ENCODE measurements at places on chromosomes 12 and 14.

DNA sequence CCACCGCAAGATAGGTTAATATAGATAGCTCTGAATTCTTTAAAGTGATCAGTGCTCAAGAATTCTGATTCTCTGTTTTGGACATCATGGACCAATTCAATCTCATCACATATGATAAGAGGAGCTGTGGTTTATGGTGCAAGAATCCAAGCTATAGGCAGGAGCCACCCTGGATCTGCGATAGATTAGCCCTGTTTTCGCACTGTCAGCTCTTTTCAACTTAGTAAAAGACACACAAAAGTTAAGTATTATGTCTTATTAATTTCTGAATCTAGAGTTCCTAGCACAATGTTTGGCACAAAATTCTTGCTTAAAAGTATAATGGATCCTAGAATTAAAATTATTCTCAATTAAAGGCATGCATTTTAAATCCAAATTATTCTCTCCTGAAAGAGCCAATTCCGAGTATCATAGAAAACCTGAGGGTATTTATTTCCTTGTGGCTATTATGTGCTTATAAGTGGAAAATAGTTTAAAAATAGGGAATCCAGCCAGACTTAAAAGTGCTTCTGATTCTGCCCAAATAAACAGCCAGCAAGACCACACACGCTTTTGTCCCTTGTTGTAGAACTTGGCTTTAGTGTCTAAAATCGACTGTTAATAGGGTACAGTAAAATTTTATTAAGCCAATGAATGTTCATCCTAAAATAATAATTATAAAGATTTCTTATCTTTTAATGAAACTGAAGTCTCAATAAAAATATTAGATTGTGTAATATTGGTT, 184.9 kb upstream of the FLRT2 start:
- DNase-seq: no peak

DNA sequence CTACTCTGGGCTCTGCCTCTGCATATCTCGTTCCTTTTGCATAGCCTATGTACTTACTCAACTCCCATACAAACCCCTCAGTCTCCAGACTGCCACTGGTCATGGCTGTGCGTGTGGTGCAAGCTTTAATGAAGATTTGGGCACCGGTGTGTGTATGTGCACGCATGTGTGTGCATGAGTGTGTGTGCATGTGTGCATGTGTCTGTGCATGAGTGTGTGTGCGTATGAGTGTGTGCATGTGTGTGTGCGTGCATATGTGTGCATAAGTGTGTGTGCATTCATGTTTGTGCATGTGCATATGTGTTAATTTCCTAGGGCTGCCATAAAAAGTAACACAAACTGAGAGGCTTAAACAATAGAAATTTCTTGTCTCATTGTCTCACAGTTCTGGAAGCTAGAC, 17.1 kb upstream of the TBPL2 start:
- no peak for DNase-seq

DNA sequence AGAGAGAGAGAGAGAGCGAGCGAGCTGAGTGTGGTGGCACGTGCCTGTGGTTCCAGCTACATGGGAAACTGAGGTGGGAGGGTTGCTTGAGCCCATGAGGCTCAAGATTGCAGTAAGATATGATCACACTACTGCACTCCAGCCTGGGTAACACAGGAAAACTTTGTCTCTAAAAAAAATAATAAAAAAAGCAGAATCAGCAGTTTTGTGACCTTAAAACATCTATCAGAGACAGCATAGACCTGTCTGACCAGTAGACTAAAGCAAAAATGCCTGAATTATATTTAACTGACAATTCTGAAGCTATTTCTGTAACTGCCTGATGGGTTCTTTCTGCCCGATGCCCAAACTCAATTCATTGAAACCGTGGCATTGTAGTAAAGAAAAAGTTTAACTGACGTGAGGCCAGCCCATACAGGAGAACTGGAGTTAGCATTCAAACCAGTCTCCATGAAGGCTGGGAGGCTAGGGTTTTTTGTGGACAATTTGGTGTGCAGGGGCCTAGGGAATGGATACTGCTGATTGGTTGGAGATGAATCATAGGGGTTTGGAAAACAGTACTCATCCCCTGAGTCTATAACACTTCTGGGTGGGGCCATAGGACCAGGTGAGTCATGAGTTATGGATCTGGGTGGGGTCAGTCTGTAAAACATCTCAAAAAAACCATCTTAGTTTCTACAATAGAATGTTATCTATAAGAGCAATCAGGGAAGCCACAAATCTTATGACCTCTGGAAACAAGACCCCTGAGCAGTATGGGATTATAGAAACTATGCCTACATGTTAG, 8.0 kb upstream of the RASSF8 start:
- no peak for DNase-seq

DNA sequence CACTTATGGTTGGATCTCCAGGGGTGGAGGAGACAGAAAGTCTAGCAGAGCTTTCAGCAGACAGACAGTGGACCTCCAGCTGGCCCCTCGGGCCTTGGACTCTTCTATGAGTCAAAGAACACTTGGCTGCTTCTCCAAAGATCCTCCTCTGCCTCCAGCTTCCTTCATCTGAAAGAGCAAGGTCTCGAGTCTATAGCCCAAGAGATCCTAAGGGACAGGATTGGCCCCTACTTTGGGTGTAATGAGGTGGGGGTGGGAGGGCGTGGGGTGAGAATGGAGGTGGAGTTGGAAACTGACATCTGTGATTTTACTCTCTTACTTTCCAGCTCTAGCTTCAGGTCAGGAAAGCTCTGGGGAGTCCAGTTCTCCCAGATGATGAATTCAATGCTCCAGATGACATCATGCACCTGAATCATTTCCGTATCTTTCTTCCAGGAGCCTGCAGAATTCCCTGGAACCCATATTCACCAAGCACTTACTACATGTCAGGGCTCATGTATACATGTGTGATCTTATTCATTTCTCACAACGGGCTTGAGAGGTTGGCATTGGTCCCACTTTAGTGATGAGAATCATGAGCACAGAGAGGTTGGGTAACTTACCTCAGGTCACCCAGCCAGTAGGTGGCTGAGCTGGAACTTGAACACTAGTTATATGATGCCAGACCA, 10.2 kb upstream of the PGF start:
- DNase-seq: no peak

DNA sequence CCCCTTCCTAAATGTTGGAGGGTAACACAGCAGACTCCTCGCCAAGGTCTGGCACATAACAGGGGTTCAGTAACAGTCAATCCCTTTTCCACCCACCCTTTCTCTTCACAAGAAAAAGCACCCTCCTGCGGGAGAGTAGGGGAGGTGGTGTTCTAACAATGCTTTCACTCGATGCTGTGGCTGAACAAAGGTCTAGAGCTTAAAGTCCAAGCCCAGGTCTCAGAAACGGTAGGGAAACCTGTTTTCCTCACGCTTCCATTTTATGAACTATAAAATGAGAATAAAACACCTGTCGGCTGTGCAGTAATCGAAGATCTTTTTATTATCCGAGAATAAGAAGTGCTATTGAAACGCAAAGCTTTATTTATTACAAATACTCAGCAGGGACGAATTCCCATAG, 20.9 kb upstream of the CACNA2D4 start:
- DNase-seq: no peak

DNA sequence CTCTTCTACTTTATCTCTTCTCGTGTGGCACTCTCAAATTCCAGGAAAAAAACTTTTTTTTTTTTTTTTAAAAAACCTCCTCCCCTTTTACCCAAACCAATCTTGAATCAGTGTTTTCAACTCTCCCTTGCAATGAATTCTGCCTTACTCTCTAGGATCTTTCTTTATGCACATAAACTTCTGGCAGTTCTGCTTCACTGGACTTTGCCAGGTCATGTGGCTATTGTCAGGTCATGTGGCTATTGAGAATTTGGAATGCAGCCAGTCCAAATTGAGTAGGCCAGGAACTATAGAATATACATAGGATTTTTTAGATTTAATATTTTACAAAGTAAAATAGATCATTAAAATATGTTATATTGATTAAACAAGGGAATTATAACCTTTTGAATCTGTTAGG, 218.2 kb downstream of the TMTC3 start:
- DNase-seq: no peak

DNA sequence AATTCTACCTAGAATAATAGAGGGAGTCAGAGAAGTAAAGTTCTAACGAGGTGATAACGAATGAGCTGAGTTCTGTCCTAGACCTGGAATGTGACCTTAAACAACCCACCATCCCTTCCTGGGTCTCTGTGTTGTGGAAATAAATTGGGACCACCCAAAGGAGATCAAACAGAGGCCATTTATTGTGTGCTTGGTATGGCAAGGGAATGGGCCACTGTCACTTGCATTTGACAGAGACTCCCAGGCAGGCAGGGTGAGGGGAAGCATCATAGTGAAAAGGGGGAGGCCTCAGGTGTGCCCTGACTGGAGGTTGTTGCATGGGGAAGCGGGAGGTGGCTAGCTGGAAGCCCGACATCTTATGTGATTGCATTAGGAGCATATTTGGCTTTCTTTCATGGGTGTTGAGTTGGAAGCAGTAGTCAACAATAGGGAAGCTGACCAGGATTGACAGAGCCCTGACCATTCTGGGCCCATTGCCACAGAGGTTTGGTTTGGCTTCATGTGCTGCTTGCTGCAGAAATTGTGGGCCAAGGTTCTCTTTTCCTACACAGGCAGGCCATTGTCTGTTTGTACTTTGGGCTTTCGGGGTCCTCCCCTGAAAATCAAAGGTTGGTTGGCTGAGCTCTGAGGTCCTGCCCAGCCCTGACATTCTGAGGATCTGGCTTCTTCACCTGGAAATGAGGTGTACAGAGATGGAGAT, 17.6 kb upstream of the FAM181A start:
- no peak for DNase-seq

GRCh38 chr12:132560364-132560613, 50.1 kb downstream of the LRCOL1 start:
- DNase-seq: no peak

GRCh38 chr14:85243321-85243720, 286.6 kb upstream of the FLRT2 start:
- no peak for DNase-seq

GRCh38 chr14:56811593-56812363, 1.5 kb upstream of the OTX2 start:
- no peak for DNase-seq

DNA sequence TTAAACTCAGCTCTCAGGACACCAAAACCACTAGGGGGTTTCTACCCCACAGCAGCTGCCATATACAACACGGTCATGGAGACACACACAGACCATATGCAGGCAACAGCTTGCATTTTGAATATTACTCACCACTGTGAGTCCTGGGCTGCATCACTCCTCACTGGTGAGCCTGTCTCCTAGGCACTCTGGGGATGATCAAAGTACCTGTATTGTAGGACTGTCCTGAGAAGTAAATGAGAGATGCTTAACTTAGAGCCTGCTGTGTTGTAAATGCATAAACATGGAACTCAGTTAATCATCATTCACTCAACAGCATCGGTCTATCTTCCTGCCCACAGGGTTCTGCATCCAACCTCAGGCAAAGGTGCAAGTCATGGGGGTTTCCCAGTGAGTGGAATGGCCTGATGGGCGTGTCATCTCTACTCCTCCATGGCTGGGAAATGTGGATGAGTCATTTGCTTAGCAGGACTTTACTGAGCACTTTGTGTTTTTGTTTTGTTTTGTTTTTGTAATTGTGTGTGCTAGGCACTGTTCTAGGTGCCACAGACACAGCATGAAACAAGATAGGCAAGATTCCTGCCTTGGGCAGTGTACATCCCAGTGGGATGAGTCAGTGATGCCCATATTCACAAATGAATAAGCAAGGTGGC, 1141.2 kb upstream of the TMEM132C start:
- DNase-seq: peak; percentile 85

DNA sequence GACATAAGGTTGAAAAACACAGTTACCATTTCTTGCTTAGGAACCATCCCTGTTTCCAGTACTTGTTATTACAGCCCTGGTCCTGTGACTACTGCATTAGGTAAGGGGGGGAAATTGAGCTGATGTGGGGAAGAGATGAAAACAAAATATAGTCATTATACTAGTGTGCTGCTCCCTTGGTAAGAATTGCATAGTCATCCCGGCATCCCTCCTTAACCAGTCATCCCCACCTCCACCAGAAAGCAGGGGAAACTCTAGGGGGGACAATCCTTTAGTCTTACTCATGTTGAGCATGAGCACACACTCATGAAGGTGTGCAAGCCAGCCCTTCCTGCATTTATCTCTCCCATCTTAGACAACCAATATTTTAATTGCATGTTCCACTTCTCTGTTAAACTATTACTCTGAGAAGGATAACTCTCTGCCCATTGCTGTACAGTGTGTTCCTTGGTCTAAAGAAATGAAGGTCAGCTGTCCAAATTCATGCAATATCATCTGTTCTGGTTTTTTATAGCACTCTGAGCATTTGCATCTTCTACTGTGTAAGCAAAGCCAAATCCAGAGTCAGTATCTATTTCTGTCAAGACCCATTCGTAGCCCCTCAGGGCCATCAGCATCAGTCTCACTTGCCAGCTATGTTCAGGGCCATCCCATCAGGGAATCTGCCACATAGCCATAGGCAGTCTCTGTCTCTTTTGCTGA, 46.8 kb downstream of the TMEM30B start:
- no peak for DNase-seq

DNA sequence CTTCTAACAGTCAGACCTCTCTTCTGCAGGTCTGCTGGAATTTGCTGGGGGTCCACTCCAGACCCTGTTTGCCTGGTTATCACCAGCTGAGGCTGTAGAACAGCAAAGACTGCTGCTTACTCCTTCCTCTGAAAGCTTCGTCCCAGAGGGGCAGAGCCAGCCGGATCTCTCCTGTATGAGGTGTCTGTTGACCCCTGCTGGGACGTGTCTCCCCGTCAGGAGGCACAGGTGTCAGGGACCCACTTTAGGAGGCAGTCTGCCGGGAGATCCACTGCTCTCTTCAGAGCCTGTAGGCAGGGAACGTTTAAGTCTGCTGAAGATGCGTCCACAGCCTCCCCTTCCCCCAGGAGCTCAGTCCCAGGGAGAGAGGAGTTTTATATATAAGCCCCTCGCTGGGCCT, 125.1 kb downstream of the SOX5 start:
- no peak for DNase-seq

- peak; percentile 84 for DNase-seq
Measured at GRCh38 chr12:68224613-68225285, 861 bp downstream of the IL26 start.

GRCh38 chr14:39469094-39469710, 37.0 kb upstream of the FBXO33 start:
- peak; percentile 30 for DNase-seq

DNA sequence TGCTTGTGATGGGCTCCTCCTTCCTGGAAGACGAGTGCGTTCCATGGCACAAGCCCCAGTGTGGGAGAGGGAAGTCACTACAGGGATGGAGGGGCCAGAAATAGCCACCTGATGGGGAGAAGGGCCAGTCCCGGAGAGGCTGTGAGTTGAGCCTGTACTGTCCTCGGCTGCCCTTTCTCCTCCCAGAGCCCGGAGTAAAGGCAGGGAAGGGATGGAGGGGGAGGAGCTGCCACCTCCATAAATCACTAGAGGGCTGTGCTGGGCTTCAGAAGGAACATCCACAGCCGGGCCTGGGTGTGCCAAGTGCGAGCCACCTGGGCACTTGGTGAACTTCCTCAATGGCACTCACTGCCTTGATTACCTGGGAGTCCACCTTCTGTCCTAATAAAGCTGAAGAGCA, 110.1 kb downstream of the RBM19 start:
- DNase-seq: no peak

GRCh38 chr14:42459171-42459685, 852.6 kb downstream of the LRFN5 start:
- no peak for DNase-seq
